ENCODE measurements at places on chromosomes 2 and 18.
A peak's percentile ranks its signal among the peaks of the same experiment; 100 is the strongest.

GRCh38 chr2:176317623-176318065 lies 48.4 kb downstream of the MTX2 start:
- DNase-seq: no peak

GRCh38 chr18:79947054-79947755 lies 4.2 kb downstream of the SLC66A2 start:
- DNase-seq: no peak

DNA sequence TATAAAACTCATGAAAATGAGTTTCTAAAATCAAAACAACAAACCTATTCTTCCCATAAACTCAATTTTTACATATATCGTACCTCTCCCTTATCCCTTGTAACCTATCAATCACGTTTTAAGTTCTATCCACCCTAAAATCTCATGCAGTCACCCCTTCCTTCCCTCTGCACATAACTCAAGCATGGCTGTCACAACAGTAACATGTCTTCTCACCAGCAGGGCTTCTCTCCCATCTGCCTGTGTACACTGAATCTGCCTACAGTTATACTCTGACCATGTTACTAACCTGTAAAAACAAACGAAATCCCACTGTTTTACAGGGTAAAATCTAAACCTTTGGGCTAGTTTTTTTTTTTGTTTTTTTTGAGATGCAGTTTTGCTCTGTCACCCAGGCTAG lies 68.2 kb downstream of the MAP4K3 start:
- DNase-seq: no peak

DNA sequence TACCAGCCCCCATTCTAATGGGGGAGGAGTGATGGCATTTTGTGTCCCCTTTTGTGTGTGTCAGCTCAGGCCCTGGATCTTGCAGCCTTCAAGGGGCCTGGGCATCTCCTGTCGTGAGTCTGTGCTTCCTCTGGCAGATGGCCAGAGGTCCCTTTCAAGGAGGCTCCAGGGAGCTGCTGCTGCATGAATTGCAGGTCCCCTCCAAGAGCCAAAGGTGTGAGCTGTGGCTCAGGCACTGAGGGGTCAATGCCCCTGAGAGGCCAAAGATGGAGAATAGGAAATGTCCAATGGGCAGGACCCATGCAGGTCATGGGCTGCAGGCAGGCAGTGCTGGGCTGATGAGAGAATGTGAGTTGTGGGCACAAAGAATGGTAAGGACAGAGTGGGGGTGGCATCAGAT lies 10.4 kb downstream of the MAB21L4 start:
- no peak for DNase-seq

DNA sequence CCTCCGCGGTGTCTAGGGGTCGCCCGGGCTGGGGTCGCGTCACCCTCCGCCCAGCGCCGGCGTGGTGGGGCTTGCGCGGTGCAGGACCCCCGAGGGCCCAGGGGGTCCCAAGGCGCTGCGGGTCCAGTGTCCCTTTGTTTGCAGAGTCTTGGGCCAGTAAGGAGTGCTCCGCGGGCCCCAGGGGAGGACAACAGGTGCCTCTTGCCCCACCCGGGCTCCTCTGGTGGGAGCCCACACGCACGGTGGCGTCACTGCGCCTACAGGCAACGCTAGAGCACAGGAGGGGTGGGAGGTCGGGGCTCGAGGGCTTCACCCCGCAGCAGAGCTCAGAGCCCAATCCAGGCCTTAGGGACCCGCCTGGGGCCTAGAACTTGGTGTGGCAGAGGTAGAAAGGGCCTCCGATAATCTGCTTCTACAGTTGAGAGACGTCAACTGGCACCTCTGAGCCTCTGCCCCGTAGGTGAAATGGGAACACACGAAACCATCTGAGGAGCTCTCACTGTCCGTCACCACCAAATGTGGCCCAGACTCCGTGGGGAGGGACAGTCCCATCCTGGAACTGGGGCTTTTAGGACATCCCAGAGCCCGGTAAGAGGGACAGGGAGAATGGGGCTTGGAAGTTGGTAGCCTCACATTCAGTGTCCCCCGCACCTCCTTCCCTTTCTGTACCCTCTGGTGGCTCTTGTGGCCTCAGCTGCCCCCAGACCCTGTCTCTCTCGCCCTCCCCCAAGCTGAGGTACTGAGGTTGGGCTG lies 1.4 kb downstream of the ARID5A start:
- no peak for DNase-seq

- peak; percentile 28 for DNase-seq
Measured at GRCh38 chr18:3624935-3625741, 175.2 kb downstream of the TGIF1 start.

DNA sequence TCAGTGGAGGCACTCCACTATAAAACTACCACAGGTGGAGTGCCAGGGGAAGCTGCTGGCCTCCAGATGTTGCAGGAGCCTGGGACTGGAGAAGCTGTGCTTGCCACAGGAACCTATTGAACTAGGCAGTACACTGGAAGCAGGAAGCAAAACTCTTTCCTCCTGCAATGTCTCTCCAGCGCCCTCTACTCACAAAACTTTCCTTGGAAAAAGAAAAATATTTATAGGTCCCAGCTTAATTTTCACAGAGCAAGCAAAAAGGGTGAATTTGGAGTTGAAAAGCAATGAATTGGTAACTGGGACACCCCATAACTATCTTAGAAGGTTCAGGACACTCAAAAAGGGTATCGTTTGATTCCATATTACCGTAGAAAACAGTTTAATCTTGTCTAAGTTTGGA lies 33.2 kb upstream of the REEP1 start:
- DNase-seq: no peak

DNA sequence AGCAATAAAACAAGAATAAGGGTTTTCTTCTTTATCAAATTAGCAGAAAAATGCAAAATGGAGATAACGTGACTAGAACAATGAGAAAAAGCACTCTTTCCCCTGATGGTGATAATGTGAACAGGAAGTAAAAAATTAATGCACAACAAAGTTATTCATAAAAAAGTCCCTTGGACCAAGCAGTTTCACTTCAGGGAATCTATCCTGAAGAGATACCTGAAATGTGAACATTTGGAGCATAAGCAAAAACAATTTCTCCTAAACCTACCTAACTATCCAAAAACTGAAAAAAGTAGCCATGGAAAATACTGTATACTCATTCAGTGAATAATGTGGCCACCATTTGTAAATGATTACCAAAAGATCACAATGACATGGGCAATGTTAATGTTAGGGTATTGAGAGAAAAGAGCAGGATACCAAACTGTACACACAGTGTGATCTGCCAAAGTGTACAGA lies 48.7 kb downstream of the TRIP12 start:
- no peak for DNase-seq

DNA sequence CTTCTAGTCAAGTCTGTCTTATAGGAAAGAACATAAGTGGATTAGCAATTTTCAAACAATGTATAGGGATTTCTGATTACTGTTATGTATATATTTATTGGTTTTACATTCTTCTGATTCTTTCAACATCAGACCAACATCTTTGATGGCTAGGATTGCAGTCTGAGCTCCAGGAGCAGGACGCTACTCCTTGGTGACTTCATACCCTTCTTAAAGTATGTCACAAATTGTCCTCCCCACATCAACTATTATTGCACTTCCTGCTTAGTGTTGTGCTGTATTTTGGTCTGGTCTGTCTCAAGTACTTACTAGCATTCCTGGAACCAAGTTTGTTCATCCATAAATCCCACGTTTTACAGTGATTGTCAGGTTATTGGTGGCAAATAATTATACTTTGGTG lies 49.0 kb downstream of the MAP2 start:
- DNase-seq: no peak

DNA sequence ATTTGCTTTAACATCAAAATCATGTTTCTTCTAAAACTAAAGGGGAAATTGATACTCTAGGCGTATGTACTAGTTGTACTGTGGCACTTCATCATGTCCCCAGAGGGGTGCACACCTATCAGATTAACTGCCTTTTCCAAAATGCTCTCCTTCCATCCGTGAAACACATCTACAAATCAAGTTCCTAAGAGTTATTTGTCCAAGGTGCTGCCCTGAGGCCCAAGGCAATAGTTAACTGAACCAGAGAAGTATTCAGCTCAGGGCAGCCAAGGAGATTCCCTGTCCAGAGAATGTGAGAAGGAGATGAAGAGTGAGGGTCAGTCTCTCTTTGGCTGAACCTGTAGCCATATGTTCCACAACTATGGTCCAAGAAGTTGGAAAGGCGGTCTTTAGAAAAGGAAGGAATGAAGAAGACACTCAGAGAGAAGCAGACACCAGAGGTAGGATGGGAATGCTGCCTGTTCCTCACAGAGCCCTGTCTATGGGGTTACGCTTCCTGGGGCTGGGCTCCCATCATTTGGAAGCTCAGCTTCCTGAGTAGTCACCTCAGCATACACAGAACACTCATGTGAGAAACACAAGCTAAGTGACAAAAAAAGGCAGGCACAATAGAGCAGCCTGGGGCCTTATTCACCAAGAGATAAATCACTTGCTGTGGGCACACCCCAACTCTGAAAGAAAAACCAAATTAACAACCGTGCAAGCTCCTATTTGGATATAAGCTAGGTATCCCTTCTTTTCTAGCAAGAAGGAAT lies 55.6 kb downstream of the ANKRD44 start:
- DNase-seq: no peak

DNA sequence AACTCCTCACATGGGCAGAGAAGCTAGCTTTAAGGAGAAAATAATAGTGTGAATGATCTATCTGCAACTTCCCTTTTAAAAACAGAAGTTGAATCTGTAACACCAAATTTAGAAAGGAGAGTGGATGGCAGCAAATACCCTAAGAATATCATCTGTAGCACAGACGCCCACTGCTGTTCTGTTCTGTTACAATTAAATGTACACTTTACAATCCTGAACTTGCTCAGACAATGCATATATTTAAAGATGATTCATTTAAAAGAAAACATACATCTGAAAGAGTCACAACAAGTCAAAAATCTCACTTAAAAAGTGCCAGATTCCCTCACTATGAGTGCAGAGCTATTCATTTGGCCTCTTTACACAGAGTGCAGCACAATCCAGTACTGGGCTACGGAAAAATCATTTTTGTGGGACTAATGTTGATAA lies 8.0 kb upstream of the SERTAD2 start:
- DNase-seq: no peak
